ENCODE measurements at places on chromosomes 11 and 22.

DNA sequence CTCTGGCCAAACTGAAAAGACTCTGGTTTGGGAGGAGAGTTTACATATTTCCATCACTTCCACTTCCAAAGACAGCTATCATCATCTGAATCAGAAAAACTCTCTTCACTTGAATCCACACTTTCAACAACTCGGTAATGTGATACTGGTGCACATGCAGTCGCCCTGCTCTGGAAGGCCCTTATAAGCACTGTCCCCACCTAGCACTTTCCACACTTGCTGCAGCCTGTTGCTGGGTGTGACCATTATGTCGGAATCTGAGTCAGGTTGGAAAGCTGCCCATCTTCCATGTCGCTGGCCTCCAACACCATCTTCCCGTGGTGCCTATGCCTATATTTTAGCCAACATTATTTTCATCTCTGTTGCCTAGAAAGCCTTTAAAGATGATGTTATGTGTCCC lies 1.1 kb upstream of the OR10A5 start:
- H3K27me3 ChIP-seq: peaks cover 15% of the 10 kb centered on the region
- H3K4me3 ChIP-seq: no peak overlapping the region
- H3K4me1 ChIP-seq: peaks cover 7% of the 10 kb centered on the region
- H3K36me3 ChIP-seq: no peaks in the 10 kb centered on the region
- DNase-seq: no peak

DNA sequence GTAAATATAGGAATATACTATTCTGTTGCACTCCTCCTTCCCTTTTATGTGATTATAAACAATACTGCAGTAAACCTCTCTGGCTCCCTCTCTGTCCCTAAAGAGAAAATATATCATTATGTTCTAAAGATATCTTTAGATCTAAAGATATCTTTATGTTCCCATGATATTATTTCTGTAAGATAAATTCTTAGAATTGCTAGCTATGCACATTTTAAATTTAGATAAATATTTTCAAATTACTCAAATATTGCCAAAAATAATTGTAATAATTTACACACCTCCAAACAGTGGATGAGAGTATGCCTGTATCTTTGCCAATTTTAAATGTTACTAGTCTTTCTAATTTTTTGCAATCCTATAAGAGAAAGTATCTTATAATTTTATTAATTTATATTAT lies 10.3 kb upstream of the DEUP1 start:
- no peaks in the 10 kb centered on the region for H3K4me1 ChIP-seq
- no peak overlapping the region for H3K4me3 ChIP-seq

- H3K27ac ChIP-seq: no peak overlapping the region
- H3K4me3 ChIP-seq: no peak overlapping the region
- no peaks in the 10 kb centered on the region for H3K27me3 ChIP-seq
Measured at GRCh38 chr11:105152021-105152512, 12.5 kb upstream of the CARD18 start.

DNA sequence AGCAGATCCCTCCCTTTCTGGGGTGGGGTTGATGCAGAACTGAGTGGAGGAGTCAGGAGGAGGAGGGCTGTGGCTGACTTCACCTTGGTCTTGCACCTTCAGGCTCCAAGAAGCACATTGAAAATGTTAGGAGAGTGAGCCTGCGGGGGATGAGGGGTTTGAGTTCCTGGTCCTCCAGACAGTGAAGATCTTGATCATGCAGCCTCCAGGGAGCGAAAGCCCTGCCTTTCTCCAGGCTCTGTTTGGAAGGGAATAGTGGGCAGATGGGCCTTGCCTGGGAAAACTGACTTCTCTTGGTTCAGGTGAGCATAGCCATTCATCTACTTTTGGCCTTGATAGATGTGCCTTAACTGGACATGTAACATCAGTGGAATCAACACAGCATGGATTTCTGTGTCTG lies 267.6 kb upstream of the B3GAT1 start:
- peaks cover 1% of the 10 kb centered on the region for H3K27me3 ChIP-seq
- no peaks in the 10 kb centered on the region for H3K36me3 ChIP-seq
- no peaks in the 10 kb centered on the region for H3K4me1 ChIP-seq
- no peak overlapping the region for H3K27ac ChIP-seq
- DNase-seq: no peak

DNA sequence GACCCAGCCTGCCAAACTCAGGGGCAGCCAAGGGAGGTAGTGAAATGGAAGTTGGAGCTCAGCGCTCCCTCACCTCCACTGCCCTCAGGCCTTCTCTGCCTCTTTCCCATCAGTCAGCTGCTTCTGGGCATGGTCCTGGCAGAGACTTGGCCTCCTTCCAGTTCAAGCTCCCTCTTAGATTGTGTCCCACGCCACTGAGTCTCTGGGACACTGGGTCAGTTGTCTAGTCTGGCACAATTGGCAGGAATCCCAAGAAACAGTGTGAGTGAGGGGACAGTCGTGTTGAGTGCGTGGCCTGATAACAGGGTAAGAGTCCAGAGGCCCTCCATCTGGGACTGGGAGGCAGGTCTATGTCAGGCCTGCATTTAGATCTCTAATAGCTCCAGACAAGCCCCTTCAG lies 7.1 kb upstream of the SLC35E4 start:
- no peaks in the 10 kb centered on the region for H3K27me3 ChIP-seq
- H3K4me1 ChIP-seq: peaks cover 5% of the 10 kb centered on the region
- H3K4me3 ChIP-seq: no peak overlapping the region
- DNase-seq: no peak

- no peaks in the 10 kb centered on the region for H3K4me1 ChIP-seq
- no peak for DNase-seq
- H3K27ac ChIP-seq: no peak overlapping the region
- peaks cover 28% of the 10 kb centered on the region for H3K36me3 ChIP-seq
Measured at GRCh38 chr11:71895961-71896360, 17.7 kb downstream of the DEFB131B start.

GRCh38 chr11:69251057-69251393 lies 42.9 kb upstream of the MYEOV start:
- H3K27me3 ChIP-seq: no peaks in the 10 kb centered on the region
- no peak for DNase-seq
- no peak overlapping the region for H3K4me3 ChIP-seq
- no peaks in the 10 kb centered on the region for H3K4me1 ChIP-seq

GRCh38 chr11:133821776-133822175 lies 23.5 kb downstream of the SPATA19 start:
- H3K36me3 ChIP-seq: no peaks in the 10 kb centered on the region
- H3K4me1 ChIP-seq: no peaks in the 10 kb centered on the region
- H3K27me3 ChIP-seq: peaks cover 3% of the 10 kb centered on the region
- H3K27ac ChIP-seq: no peak overlapping the region
- H3K4me3 ChIP-seq: no peak overlapping the region

DNA sequence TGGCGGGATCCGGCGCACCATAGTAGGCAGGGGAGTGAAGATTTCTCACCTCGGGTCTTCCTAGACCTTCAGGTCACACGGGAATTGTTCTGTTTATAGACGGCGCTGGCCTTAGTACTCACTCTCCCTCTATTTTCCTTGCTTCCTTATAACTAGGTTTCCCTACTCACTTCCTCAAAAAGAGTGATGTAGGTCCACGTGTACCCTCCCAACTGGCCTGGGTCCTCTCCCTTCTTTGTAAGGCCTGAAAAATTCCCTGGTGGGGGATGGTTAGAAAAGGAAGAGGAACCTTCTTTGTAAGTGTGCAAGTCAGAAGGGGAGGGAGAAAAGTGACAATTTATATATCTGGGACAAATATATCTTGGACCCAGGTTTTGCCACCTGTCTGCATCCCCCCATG lies 2.9 kb upstream of the TMEM9B start:
- peaks cover 8% of the 10 kb centered on the region for H3K36me3 ChIP-seq
- no peaks in the 10 kb centered on the region for H3K27me3 ChIP-seq
- H3K27ac ChIP-seq: no peak overlapping the region
- DNase-seq: no peak
- H3K4me1 ChIP-seq: peaks cover 24% of the 10 kb centered on the region
- H3K4me3 ChIP-seq: no peak overlapping the region

- peaks cover 62% of the 10 kb centered on the region for H3K4me1 ChIP-seq
- H3K27me3 ChIP-seq: no peaks in the 10 kb centered on the region
- no peak overlapping the region for H3K27ac ChIP-seq
- no peak for DNase-seq
- H3K4me3 ChIP-seq: no peak overlapping the region
Measured at GRCh38 chr11:102457056-102457677, 4.6 kb upstream of the TMEM123 start.

DNA sequence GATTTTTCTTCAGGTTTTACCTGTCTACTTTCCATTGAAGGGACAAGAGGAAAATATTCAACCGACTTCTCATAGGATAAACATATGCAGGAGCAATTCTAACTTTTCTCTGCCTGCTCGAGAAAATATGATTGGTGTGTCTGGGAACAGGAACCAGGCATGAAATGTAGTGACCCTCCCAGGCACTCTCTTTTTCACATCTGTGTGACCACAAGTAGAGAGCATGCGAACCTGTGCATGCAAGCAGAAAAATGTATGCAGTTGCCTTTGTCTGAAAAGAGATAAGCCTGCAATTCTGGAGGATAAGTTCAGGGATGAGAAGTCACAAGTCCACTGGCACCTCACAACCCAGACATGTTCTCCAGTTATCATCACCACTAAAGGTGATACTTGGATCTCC lies 583.5 kb upstream of the FAT3 start:
- no peak overlapping the region for H3K27ac ChIP-seq
- no peaks in the 10 kb centered on the region for H3K36me3 ChIP-seq
- no peaks in the 10 kb centered on the region for H3K27me3 ChIP-seq
- no peak for DNase-seq

DNA sequence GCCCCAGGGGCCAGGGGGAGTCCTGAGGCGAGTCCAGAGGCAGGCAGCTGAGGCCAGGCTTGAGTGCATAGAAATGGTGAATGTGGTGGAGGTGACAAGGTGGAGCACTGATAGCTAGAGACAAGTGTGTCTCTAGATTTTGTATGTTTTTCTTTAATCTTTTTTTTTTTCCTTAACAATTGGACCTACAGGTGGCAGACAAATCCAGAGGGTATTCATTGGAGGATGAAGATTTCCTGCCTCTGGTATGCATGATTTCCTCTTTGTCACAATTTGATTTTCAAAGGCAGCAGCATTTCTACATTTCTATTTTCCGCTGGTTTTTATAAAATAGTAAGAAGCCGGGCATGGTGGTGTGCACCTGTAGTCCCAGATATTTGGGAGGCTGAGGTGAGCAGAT lies 47.7 kb upstream of the DKK3 start:
- H3K27ac ChIP-seq: no peak overlapping the region
- no peak overlapping the region for H3K4me3 ChIP-seq
- DNase-seq: no peak
- H3K36me3 ChIP-seq: peaks cover 8% of the 10 kb centered on the region

DNA sequence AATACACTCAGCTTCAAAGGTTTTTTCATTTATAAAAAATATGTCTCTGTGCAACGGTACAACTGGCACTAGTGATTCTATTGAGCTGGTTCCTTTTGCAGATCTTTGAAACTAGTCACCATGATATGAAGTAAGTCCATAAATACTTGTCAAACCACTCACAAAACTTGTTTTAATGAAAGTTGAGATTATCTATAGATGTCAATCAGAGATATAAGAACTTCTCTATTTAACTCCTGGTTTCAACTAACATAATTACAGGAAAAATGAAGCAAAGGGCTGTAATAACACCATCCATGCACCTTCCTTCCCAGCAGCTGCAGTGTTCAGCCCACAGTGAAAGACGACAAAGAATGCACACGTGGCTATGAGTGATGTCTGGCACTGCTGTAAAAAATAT lies 44.7 kb downstream of the TMEM123 start:
- H3K4me3 ChIP-seq: no peak overlapping the region
- no peak overlapping the region for H3K27ac ChIP-seq
- H3K4me1 ChIP-seq: peaks cover 30% of the 10 kb centered on the region
- DNase-seq: no peak
- H3K36me3 ChIP-seq: peaks cover 52% of the 10 kb centered on the region
- no peaks in the 10 kb centered on the region for H3K27me3 ChIP-seq

GRCh38 chr11:60158636-60159035 lies 24.2 kb downstream of the MS4A6A start:
- H3K4me3 ChIP-seq: no peak overlapping the region
- DNase-seq: no peak
- H3K36me3 ChIP-seq: no peaks in the 10 kb centered on the region
- H3K27ac ChIP-seq: no peak overlapping the region
- H3K4me1 ChIP-seq: peaks cover 6% of the 10 kb centered on the region
- H3K27me3 ChIP-seq: peaks cover 10% of the 10 kb centered on the region

DNA sequence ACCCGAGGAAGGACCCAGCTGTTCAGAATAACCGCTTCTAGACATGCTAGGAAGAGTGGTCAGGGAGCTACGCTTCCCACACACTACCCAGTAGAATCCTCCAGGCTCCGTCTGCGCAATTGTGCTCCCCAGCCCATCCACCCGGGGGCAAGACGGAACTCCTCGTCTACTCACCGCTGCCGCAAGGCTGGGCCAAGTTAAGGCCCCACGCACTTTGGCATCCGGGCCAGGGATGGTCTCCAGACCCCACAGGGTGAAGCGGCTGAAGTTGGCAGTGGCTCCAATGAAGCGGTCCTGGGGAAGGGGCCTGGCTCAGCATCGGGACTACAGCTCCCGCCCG lies 757 bp downstream of the RNASEH2C start:
- peak overlapping the region; percentile 77 for H3K27ac ChIP-seq
- DNase-seq: peak; percentile 38
- H3K4me3 ChIP-seq: peak overlapping the region; percentile 93
- H3K27me3 ChIP-seq: peaks cover under 1% of the 10 kb centered on the region
- H3K4me1 ChIP-seq: peaks cover 44% of the 10 kb centered on the region
- H3K36me3 ChIP-seq: peaks cover 54% of the 10 kb centered on the region

DNA sequence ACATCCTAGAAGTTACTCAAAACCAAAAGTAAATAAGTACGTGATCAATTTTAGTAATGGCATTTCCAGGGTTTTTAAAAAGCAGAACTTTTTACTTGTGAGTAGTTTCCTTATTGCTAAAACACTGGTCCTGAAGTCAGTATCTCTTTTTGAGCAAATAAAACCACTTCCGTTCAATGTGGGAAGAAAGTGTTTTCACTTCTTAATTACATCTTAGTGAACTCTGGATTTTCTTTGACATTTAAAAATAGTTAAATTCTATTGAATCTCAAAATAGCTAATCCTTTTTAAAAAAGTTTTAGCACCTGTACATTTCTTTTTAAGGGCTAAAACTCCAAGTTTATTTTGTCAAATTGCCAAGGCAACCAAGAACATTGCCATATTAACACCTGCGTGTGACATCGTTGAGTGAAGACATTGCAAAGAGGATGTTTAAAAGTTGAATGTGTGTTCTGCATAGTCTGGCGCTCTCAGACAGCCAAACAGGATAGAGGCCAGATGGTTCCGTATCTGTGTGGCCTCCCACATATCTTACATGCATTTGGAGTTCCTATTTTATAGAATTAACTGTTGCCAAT lies 17.2 kb upstream of the OR5B21 start:
- peaks cover 41% of the 10 kb centered on the region for H3K36me3 ChIP-seq
- H3K27me3 ChIP-seq: no peaks in the 10 kb centered on the region
- H3K4me3 ChIP-seq: peak overlapping the region; percentile 1
- no peak for DNase-seq

GRCh38 chr11:115081972-115082371 lies 403.6 kb downstream of the NXPE2 start:
- no peaks in the 10 kb centered on the region for H3K4me1 ChIP-seq
- H3K36me3 ChIP-seq: no peaks in the 10 kb centered on the region
- DNase-seq: no peak
- H3K27me3 ChIP-seq: no peaks in the 10 kb centered on the region
- H3K27ac ChIP-seq: no peak overlapping the region
- no peak overlapping the region for H3K4me3 ChIP-seq

GRCh38 chr11:33375236-33375635 lies 118.1 kb downstream of the HIPK3 start:
- H3K36me3 ChIP-seq: no peaks in the 10 kb centered on the region
- H3K27me3 ChIP-seq: peaks cover 48% of the 10 kb centered on the region
- no peak overlapping the region for H3K27ac ChIP-seq
- H3K4me1 ChIP-seq: peaks cover 5% of the 10 kb centered on the region

- H3K36me3 ChIP-seq: no peaks in the 10 kb centered on the region
- peaks cover 11% of the 10 kb centered on the region for H3K27me3 ChIP-seq
- H3K4me3 ChIP-seq: no peak overlapping the region
- no peak for DNase-seq
- H3K4me1 ChIP-seq: peaks cover 10% of the 10 kb centered on the region
Measured at GRCh38 chr11:61691380-61692156, 11.4 kb downstream of the DAGLA start.
